ENCODE measurements at places on chromosomes 16 and 17.
A peak's percentile ranks its signal among the peaks of the same experiment; 100 is the strongest.

GRCh38 chr16:3001316-3001715, 11.4 kb upstream of the CLDN9 start:
- no peak for DNase-seq

- DNase-seq, result no peak
These were observed 80.0 kb downstream of the KLHDC4 start for GRCh38 chr16:87685766-87686165.

GRCh38 chr16:2713523-2713922, 6.5 kb downstream of the PRSS27 start:
- DNase-seq, result no peak

- no peak for DNase-seq
These were observed 166.7 kb downstream of the PRKCA start for GRCh38 chr17:66469088-66469442.

GRCh38 chr17:78304549-78305037, 55.3 kb downstream of the SOCS3 start:
- DNase-seq, result no peak

DNA sequence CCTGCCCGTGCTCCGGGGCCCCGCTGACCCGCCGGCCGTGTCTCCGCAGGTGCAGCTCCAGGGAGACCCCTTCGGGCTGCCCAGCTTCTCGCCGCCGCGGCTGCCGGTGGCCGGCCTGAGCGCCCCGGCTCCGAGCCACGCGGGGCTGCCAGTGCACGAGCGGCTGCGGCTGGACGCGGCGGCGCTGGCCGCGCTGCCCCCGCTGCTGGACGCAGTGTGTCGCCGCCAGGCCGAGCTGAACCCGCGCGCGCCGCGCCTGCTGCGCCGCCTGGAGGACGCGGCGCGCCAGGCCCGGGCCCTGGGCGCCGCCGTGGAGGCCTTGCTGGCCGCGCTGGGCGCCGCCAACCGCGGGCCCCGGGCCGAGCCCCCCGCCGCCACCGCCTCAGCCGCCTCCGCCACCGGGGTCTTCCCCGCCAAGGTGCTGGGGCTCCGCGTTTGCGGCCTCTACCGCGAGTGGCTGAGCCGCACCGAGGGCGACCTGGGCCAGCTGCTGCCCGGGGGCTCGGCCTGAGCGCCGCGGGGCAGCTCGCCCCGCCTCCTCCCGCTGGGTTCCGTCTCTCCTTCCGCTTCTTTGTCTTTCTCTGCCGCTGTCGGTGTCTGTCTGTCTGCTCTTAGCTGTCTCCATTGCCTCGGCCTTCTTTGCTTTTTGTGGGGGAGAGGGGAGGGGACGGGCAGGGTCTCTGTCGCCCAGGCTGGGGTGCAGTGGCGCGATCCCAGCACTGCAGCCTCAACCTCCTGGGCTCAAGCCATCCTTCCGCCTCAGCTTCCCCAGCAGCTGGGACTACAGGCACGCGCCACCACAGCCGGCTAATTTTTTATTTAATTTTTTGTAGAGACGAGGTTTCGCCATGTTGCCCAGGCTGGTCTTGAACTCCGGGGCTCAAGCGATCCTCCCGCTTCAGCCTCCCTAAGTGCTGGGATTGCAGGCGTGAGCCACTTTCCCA, 5.9 kb downstream of the CTF1 start:
- DNase-seq, result peak; percentile 70

- DNase-seq, result no peak
These were observed 15.6 kb downstream of the PLEKHG4 start for GRCh38 chr16:67294938-67295361.

DNA sequence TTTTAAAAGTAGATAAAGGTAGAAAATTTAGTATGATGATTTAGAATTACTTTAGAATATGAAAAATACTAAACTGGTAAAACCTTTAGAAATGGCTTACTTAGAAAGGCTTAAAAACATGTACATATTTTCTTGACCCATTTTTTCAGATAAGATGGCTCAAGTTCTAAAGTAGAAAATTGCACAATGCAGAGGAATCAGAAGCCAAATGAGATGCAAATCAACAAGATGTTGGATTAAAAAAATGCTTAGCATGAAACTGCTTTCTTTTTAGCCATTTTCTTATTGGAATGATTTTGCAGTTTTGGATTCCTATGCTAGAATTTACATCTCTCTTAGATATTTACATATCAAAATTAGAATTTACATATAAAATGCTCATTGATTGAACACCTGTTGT, 1.5 kb upstream of the KRTAP3-1 start:
- DNase-seq, result no peak

GRCh38 chr16:17459903-17460521, 10.7 kb downstream of the XYLT1 start:
- DNase-seq, result no peak

DNA sequence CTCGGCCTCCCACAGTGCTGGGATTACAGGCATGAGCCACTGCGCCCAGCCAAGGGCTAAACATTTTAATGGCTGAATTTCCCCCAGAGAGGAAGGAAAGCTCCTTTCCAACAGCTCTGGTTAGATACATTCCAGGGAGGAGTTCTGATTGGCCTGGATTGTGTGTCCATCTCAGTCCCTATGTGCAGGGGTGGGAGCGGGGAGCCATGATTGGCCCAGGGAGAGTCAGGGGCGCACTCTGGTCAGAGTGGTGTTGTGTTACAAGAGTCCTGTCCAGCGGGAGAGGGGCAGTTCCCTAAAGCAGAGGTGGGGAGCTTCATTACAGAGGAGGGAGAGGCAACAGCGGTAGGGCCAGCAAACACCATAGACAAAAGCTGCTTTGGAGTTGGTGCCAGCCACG, 75.0 kb downstream of the RAP1GAP2 start:
- no peak for DNase-seq

DNA sequence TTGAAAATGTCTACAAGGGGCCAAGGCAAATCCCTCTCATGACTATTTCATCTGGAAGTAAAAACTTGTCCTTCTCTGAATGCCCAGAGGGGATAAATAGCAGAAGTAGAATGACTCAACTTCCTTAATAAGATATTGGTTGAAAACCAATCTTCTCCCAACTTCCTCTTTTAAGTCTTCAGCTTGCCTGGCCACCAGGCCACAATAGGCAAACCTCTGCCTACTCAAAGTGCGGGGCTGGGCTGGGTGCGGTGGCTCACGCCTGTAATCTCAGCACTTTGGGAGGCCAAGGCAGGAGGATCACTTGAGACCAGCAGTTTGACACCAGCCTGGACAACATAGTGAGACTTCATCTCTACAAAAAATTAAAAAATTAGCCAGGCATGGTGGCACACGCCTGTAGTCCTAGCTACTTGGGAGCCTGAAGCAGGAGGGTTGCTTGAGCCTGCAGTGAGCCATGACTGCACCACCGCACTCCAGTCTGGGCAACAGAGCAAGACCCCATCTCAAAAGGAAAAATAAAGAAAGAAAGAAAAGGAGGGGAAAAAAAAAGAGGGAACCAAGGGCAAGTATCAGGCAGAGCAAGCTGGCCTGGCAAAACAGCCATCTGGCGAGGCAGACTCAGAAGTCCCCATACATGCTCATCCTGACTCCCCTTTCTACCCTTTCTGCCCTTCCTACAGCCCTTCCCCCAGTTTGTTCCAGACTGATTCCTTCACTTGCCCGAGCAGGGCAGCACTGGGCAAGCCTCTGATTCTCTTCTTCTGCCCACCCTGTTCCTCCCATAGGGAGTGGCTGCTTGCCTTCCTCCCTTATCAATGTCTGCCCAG, 20.6 kb downstream of the MAP3K14 start:
- peak; percentile 57 for DNase-seq

DNA sequence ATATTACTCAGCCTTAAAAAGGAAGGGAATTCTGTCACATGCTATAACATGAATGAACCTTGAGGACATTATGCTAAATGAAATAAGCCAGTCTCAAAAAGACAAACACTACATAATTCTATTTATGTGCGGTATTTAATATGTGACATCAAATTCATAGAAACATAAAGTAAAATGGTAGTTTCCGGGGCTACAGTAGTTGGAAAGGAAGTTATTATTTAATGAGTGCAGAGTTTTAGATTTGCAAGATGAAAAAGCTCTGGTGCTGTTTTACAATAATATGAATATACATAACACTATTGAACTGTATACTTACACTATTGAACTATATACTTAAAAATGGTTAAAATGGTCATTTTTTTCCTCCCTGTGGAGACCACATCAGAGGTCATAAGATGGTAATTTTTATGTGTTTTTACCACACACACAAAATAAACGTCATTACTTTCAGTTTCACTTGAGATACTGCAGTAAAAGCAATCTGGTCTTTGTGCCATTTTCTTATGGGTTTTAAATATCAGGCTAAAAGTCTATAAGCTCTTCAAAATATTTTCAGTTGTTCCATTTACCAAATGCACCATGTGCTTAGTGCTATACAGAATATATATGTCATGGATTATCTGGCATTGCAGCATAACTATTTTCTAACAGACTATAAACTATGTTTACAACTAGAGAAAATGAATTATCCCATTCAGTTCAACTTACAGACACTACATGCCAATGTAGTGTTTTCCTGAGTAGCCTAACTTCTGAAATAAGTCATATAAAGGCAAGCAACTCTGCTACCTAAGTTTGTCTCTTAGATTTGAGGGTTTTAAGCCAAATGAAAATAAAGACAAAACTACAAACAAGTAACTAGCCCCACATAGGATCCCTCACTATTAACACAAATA, 90.9 kb downstream of the SPAG9 start:
- DNase-seq, result no peak

DNA sequence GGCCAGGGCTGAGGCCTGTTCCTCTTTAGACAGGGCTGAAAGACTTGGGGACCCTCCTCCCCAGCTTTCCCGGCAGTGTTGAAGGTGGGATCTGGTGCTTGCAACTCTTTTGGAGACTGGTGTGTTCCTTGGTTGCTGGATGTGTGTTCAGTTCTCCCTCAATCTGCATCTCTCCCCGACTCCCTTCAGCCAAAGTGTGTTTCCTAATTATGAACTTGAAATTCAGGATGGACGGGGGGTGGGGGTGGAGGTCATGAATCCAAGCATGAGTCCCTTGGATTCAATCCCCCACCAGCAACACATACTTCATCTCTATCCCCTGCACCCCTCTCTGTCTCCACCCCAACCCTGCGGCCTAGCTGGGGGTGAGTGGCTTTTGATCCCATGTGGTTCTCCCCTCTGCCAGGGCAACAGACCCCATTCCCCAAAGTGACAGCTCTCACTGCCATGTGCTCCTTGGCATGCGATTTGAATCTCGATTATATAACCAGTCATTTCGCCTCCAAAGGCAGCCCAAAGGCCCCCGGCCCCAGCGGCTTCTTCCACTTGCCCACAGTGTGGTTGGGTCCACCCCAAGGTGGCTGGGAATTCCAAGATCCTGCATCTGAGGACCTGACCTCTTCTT, 1.3 kb downstream of the ARHGAP23 start:
- DNase-seq, result no peak

DNA sequence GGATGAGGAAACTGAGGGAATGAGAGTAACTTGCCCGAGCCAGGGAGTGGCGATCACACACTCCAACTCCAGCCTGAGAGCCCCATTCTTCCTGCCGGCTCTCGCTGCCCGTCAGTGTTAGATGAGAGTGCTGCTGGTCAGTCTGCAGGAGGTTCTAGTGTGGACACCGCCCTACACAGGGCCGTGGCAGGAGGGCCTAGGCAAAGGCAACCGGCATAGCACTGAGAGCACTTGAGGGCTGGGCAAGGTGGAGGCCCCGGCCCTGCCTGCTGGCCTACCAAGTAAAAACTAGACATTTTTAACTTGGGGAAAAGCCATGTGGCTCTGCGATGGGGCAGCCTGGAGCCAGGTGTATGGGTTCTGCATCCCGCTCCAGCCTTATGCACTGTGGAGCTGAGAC, 354.8 kb downstream of the SEC14L1 start:
- no peak for DNase-seq

DNA sequence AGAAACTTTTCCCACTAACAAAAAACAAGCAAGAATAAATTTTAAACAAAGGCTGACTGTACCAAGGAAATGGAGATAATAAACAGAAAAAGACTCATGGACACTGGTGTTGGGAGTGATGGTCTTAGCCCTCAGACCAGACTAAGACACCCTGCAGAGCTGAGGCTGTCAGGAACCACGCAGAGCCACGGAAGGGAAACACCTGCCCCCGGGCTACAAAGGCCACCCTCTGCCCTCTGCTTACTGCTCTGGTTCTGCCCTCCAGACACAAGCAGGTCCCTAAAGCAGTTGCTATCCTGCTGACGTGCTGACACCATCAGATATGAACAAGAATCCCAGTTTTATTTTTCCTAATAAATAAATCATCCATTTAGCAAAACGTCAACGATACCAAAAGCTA, 80.0 kb downstream of the ANKRD11 start:
- no peak for DNase-seq

GRCh38 chr17:49715216-49715615, 7.5 kb upstream of the SLC35B1 start:
- DNase-seq, result peak; percentile 45

DNA sequence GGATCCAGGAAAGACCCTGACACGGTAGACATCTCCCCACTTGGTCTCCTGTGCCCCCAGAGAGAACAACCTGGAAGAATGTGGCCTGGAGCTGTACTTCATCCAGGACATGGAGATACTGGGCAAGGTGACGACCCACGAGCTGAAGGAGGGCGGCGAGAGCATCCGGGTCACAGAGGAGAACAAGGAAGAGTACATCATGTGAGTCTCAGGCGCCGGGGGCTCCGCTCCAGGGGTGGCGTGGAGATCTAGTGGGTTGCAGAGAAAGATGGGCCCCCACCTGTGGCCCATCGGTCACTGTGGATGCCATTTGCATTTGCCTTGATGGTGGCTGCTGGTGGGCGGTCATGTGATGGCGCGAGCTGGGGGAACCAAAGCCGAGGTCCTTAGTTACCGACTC, 14.9 kb upstream of the CLEC18A start:
- DNase-seq, result no peak

- DNase-seq, result no peak
These were observed 46.2 kb downstream of the GNAO1 start for GRCh38 chr16:56237451-56237930.

GRCh38 chr17:59381716-59382570, 50.5 kb downstream of the YPEL2 start:
- no peak for DNase-seq

DNA sequence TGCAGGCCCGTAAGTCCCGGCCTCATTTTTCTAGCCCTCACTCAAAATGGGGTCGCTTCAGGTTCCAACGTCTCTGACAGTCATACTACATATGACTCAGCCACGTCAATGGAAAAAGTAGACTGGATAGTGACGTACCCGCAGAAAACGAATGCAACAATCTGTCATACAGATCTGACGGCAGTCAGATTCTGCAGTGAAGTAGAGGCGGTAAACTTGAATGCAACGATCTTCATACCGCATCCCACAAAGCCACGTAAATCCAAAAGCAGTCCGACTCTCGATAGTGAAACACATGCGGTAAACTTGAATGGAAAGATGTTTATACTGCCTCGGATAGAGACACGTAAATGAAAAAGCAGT, 38.4 kb upstream of the ARL4D start:
- DNase-seq, result no peak

Measured in Daoy (cell line).